ENCODE measurements at places on chromosomes 3 and 15.

DNA sequence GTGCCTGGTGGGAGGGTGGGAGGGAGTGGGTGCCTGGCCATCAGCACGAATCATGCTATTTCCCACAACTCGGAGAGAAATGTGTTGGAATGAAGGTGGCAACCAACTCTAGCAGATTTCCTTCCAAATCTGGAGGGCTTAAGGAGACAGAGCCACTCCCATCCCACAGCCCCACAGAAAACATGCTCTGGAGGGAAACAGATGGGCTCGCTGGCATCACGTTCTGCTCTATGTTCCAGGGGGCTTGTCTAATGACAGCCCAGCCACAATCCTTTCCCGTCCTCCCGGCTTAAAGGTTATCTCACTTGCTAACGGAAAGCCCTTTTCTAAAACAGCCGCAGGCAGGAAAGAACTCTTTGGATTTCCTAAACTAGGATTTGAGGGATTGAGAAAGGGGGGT lies 65.3 kb downstream of the ADAMTS17 start:
- DNase-seq = no peak

GRCh38 chr15:78212546-78213424 lies 21.6 kb downstream of the ACSBG1 start:
- no peak for DNase-seq

GRCh38 chr15:39892418-39892817 lies 27.6 kb downstream of the GPR176 start:
- DNase-seq = no peak

- DNase-seq = no peak
Measured at GRCh38 chr3:195268576-195269309, 2.2 kb downstream of the XXYLT1 start.

- no peak for DNase-seq
Measured at GRCh38 chr3:155560594-155560993, 184.3 kb downstream of the PLCH1 start.

- no peak for DNase-seq
Measured at GRCh38 chr15:99480016-99480810, 85.6 kb upstream of the MEF2A start.

- no peak for DNase-seq
Measured at GRCh38 chr15:40575113-40575512, 6.0 kb downstream of the RPUSD2 start.

Data from NCI-H1048 (cell line).